ENCODE measurements at places on chromosomes 12 and 14.

DNA sequence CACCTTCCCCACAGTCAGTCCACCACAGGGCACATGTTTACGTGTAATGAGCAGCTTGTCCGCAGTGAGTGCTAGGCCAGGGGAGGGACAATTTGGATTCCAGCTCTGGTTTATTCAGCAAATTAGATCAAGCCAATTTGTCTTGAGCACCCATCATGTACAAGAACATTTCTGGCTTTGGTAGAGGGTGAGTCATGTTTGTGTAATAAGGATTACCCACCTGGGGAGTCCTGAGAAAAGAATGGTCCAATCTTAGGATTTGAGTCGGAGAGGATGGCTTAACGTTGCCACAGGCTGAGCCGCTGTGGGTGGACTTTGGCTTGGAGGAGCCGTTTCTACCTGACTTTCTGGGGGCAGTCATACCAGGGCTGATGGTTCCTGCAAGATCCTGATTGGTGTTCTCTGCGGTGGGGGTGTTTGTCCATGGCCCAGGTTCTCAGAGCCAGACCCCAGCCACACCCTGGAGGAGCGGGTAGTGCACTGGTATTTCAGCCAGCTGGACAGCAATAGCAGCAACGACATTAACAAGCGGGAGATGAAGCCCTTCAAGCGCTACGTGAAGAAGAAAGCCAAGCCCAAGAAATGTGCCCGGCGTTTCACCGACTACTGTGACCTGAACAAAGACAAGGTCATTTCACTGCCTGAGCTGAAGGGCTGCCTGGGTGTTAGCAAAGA is 143.7 kb downstream of the SMOC1 start:
- no peak for DNase-seq

DNA sequence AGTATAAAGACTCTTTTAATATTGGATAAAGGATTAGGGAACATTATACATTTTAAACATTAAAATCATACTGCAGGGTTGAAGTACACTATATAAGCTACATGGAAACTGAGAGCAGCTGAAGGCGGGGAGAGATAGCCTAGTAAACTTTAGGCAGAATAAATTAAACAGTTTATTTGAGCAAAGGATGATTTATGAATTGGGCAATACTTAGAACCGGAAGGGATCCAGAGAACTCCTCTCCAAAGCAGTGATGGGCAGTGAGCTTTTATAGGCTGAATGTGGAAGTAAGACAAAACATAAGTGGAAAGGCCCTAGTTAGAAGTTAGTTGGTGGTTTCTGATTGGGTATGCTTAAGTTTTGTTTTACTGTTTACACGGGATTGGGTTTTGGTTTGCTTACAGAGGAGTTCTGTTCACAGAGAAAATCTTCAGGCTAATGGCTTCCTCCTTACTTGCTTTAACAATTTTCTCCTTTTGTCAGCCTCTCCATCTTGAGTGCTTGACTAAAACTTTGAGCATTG is 18.9 kb downstream of the LEMD3 start:
- no peak for DNase-seq

GRCh38 chr14:59739794-59740193 is 130.8 kb downstream of the RTN1 start:
- DNase-seq, result no peak

DNA sequence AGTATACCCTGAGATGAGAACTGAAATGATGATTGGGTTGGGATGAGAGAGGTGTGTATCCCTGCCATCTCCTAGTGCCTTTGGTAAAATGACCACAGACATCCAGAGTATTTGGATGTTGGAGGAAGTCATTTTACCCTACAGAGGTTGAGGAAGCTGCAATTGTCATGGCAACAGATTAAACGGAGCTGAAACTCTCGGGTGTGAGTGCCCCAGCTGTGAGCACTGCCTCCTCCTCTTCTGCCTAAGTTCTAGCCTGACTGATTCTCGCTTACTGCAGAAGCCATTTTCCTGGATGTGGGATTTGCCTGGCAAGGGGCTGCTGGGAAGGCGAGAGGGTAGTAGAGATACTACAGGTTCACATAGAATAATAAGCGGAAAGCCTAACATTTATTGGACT is 10.3 kb upstream of the PPP4R4 start:
- DNase-seq, result no peak

DNA sequence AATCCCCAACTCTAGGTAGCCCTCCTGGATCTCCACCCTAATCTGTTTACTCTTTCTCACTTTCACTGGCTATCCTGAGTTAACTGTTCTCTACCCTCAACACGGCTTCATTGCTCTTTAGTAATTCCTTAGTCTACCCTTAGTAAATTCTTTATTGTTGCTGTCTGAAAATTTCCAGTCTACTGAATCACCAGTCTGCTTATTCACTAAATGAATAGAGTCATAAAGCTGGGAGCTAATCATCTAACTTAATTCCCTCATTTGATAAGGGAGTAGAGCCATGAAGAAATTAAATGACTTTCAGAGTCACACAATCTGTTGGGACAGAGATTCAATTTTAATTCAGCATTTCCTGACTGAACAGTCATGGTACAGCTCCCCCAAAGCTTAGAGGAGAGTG is 36.5 kb downstream of the YEATS4 start:
- no peak for DNase-seq

- DNase-seq, result no peak
Measured at GRCh38 chr12:65025136-65025535, 96.0 kb downstream of the WIF1 start.

DNA sequence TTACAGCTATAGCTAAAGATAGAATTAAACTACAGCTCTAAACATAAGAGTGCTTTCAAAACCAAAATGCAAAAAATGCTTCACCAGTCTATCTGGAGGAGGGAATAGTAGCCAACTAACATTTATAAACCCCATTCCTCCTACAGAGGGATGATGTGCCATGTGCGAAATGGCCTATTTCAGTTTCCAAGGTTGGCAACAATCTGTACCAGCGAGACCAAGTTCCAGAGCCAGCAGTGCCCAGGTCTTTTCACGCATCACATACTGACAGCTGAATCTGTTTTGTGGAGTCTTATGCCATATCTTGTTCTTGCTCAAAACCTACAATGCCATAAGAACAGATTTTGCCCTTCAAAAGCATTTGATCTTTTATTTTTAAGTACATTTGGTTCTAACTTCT is 24.5 kb downstream of the NELL2 start:
- DNase-seq, result no peak

DNA sequence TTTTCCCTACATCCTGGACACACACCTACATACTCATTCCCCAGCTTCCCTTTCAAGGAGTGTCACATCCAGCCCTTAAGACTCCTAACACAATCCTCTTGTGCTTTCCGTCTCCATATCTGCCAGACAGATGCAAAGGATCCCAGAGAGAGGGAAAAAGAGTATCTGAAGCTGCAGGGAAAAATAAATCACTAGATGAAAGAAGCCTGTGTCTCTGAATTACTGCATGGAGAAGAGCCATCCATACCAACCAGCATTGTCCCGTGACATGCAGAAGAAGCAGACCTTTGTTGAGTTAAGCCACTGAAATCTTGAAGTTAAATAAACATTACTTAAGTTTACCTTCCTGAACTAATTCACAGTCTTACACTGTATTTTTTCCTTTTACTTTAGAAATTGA is 54.6 kb downstream of the GTF2A1 start:
- no peak for DNase-seq

DNA sequence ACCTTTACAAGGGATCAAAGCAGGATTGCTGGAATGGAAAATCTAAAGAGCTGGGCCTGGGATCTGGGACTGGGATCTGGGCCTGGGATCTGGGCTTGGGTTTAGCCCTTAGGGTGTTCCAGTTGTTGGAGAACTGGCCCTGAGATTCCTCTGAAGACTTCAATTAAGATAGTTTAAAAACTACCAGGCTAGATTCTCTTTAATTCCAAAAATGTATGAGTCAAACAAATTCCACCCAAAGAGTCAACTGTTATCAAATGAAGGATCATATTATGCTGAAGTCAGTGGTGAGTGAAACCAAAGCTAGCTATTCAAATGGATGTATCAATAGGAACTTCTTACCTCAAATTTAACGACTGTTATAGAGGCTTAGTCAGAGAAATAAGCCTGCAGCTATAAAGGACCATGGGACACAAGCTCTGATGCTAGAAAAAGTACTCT is 40.5 kb downstream of the LIMA1 start:
- no peak for DNase-seq

DNA sequence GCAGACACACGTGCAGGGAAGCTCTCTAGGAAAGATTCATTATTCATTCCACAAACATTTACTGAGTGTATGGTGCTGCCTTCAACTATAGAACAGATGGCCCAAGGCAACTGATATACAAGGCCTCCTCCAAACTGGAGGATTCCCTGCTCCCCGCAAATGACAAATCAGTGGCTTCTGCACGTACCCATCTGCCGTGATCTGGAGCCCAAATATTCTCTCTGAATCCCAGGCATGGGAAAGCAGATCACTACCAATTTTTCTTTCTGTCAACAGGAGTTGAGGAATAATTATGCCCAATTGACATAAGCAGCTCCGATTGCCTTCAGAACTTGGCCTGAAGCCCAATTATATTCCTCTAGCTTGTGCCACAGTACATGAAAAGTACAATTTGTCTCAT is 174.2 kb upstream of the CCDC196 start:
- DNase-seq, result no peak

- DNase-seq, result peak; percentile 83
Measured at GRCh38 chr12:116222358-116222757, 55.1 kb downstream of the MED13L start.
